NCI-H2081 (cell line): ENCODE measurements at places on chromosomes 2 and 18.
A peak's percentile ranks its signal among the peaks of the same experiment; 100 is the strongest.

DNA sequence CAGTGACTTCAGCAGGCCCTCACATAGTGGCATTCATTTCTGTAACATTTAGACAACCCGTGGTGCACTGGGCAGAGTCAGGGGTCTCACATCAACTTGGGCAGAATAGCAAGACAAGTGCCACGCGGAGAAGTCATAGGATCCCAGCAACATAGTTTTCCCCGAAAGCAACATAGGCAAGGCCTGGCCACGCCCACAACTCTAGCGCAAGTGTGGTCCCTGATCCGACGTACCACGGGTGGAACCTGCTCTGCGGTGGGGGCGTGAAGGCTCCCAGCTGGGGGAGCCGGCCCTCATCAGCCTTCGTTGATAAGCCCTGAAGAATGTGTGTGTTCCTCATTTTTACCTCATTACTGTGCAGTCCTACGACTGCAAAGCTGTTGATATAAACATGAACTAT lies 261.2 kb downstream of the EIPR1 start:
- no peak for DNase-seq

DNA sequence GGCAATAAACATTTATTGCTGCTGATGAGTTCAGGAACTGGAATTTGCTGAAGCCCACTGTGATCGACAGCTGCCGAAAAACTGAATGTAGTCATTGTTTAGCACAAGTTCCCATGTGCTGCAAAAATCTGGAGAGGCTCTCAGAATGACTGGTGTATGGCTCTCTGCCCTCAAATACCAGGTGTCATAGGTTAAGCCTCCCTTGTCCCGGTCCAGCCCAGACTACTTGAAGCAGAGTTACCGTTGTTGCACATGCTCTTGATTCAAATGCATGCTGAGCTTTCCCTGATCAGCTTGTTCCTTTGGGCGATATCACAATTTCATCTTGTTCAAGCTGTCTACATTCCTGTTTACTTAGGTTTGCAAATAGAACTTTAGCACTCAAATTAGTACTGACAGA lies 625.2 kb downstream of the CPS1 start:
- no peak for DNase-seq

- DNase-seq, result no peak
Observed at GRCh38 chr18:5103693-5104092, 93.4 kb downstream of the AKAIN1 start.

DNA sequence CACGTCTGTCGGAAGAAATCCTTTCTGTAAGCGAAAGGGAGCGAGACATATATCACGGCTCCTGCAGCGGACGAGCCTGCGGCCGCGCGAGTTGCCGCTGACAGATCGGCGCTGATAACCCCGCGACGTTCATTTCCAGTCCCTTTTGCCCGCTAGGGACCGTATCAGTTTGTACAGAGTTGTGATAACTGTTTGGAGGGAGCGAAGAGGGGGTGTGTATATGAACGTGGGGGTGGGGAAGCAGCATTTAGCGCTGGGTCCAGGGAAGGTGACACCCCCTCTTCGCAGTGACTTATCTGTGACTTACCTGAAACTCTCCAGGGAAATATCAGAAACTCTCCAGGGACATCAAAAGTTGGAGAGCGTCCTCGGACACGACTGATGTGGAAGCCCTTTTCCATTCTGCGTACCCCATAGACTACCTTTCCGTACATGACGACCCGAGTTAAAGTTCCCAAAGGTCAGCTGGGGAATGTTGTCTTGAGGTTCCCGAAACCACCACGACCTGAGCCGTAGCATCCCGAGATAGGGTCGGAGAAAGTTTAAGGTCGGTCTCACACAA lies 948 bp upstream of the GATA6 start:
- no peak for DNase-seq

DNA sequence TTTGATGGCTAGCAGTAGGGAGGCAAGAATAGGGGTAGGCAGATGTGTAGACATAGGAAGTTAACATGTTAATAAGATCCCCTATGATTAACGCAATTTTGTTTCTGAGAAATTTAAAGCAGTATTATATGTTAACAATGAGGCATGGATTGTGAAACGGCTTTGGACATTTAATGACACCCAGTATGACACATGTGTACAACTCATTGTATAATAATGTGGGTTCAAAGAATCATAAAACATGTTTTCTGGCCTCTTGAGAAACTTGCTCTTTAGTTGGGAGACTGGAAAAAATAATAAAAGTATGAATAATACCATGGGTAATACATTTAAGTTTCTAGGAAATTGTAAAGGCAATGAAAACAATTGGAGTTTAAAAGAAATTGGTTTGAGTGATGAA lies 332.1 kb upstream of the CDH20 start:
- no peak for DNase-seq

- no peak for DNase-seq
Observed at GRCh38 chr2:227010433-227010832, 153.6 kb downstream of the COL4A4 start.

DNA sequence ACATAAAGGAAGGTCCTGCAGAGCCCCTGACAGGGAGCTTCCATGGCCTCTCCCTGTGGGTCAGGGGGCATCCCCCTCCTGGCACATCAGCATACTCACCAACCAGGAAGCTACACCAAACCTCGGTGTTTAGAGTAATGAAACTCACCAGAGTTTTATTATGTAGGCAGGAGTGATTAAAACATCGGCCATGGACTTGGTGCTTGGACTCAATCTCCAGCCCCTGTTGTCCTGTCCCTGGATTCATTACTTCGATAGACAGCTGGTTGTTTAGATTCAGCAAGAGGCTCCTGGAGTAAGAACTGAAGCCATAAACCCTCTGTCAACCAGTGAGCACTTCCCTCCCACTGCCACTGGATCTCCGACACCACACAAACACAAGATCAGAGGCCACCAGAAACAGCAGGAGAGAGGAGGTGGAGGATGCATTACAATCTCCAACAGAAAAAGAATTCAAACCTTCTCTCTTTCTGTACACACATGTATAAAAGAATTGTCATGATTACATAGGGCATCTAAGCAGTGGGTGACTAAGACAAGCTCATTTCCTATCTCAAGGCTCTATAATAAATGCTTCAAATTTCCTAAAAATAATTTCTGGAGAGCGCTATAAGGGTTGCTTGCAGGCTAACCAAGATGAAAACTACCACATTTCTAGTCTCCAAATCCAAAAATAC lies 27.2 kb downstream of the TBC1D8 start:
- DNase-seq, result no peak

DNA sequence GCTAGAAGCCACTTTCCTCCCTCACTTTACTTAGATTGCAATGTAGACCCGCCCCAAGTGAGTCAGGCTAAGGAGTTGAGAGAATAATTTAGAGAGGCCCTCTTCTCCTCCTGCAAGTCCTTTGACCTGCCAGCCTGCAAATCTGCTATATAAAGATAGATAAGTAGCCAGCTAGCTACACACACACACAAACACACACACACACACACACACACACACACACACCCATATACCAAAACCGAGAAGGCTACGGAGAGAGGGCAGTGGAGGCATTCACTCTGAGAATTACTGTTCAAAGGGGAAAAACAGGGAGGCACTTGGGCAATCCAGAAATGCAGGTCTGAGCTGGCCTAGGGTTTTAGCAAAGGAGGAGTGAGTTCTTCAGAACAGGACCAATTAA lies 23.0 kb upstream of the SMAD7 start:
- DNase-seq, result no peak

DNA sequence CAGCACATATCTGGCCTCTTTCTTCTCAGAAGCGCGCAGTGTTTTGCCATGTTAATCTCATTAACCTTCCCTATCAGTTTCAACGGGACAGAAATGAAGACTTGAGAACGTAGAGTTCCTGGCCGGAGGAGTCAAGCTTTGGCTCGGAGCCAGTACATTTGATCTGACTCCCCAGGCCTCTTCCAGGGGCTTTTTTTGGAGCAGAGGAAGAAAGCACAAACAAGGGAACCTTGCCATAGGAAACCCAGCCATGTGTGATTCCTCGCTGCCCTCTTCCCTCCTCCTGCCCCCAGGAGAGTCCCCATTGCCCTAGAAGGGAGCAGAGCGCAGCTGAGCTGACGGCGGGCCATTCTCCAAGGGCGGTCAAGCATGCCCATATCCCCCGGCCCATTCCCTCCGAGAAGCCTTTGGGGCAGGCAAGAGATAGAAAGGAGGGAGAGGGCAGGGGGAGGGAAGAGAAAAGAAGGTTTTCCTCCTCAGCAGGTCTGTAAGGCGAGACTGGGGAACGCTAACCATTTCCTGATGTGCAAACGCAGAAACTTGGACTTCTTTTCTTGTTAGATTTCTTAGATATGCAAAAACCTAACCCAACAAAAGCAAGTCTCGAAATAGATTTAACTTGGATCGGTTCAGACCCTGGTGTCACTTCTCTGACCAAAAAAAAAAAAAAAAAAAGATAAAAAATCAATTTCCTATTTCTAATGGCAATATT lies 63.7 kb upstream of the POU3F3 start:
- no peak for DNase-seq

- peak; percentile 11 for DNase-seq
Observed at GRCh38 chr2:79041032-79041448, 15.5 kb downstream of the REG3G start.

GRCh38 chr2:43798300-43798699 lies 24.5 kb downstream of the DYNC2LI1 start:
- no peak for DNase-seq

DNA sequence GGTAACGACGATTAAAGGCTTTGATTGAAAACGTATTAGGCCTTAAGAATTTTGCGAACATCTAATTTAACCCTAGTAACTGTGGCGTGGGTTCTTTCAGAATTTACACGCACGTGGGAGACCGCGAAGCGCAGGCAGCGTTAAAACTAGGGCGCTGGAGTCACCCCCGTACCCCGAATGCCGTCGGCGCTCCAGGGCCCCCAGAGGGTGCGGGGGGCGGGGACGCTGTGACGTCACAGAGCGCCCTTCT lies 673 bp upstream of the SMCHD1 start:
- DNase-seq, result no peak

DNA sequence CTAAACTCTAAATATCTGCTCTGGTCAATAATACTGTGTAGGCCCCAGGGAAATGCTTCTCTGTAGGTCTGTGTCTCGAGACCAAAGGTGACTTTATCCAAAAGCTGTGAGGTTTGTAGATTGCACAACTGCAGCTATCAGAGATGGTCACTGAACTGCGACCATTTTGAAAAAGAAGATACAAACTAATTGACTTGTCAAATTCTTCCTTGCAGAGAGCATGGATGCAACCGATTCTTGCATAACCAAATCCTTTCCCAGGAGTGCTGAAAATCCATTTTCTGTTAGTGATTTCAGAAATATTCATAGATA lies 155.8 kb downstream of the SH3BP4 start:
- DNase-seq, result no peak

- peak; percentile 9 for DNase-seq
Observed at GRCh38 chr2:69131983-69132675, 119.2 kb downstream of the ANTXR1 start.

DNA sequence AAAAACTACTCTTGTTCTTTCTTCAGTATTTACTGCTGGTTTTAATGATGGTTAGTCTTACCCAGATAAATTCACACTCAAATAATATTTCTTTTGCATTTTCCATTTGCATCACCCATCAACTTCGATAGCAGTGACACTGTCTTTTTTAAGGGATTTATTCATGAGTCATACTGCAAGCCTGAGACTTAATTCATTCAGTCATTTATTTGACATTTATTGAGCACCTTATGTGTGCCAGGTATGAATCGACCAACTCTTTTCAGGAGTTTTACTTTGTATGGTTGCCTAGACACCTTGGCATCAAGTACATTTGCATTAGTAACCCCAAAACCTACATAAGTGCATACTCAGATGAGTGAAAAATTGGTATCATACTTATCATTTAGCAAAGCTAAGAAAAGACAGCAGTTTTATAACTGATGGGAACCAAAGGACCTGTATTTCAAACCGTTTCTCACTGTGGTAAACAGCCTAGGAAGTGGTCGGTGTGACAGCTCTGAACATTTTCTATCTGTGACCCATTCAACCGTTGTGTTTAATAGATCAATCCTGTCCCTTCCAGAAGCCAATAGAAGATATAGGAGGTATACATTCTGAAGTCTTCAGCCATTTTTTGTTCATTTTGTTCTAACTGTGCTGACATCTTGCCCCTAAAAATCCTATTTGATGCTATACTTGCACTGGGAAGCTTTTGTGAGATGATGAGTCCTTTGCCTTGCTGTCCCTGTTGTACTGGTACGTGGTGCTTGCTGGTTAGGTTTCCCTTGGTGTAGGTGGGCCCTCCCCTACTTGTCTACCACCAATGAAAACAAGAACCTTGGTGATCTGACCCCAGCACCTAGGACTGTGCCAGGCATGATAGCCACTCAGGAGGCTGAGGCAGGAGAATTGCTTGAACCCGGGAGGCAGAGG lies 484.7 kb upstream of the RAB12 start:
- no peak for DNase-seq

GRCh38 chr2:146388757-146389156 lies 1456.1 kb upstream of the ACVR2A start:
- no peak for DNase-seq

DNA sequence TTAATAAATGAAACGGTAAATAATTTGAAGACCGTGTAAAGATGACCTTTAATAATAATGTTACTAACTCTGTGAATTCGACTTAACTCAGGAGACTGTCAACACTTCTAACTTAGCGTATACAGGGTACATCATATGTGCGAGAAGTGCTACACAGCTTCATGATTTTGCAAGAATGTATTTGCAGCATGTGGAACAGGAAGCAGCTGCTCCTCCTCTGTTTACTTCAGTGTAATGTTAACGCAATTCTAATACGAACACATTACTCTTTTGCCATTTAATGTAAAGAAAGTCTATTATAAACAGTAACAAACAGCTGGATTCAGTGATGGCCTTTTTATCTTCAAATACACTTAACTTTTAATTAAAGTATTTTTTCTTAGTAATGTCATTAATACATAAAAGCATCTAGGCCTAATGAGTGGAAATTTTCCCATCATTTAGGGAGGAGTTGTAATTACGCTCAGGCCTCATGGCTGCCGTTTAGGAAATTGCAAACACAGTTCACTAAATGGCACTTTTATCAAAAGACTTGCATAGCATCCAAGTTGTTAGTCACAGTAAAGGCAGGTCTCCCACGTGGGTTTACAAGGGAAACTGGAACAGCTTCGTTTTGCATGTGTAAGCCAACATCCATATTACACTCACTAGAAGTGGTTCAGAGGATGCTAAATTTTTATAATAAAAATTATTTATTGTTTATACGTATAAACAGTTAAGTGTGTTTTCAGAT lies 635.7 kb downstream of the FBXO15 start:
- DNase-seq, result no peak
